ENCODE measurements at places on chromosomes 3 and 15.

- no peak for DNase-seq
Measured at GRCh38 chr3:116129187-116129946, 315.9 kb downstream of the LSAMP start.

GRCh38 chr3:183272791-183273190 lies 19.7 kb downstream of the B3GNT5 start:
- DNase-seq, result no peak

- no peak for DNase-seq
Measured at GRCh38 chr15:74977599-74977998, 17.8 kb upstream of the SCAMP5 start.

- no peak for DNase-seq
Measured at GRCh38 chr3:42610976-42611375, 10.5 kb downstream of the NKTR start.

GRCh38 chr15:57792724-57793449 lies 86.4 kb downstream of the POLR2M start:
- DNase-seq, result no peak

GRCh38 chr15:61889706-61890105 lies 170.5 kb downstream of the VPS13C start:
- no peak for DNase-seq

DNA sequence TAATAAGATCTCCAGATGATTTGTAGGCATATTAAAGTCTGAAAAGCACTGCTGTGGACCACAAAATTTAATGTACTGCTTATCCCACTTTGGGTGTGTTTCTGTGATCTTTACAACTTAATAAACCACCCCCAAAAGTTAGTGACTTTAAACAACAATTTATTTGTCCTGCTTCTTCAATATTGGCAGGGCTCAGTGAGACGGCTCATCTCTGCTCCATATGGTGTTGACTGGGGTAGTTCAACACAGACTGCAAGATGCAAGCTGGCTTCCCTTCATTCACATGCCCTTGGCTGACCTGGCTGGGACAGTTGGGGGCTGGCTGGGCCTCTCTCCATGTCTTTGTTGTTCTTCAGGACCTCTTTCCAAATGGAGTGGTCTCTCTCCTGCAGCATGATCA lies 337.8 kb downstream of the FHIT start:
- no peak for DNase-seq

- DNase-seq, result no peak
Measured at GRCh38 chr15:32746116-32746857, 28.5 kb downstream of the GREM1 start.

- no peak for DNase-seq
Measured at GRCh38 chr3:64046592-64046991, 23.3 kb upstream of the PSMD6 start.

DNA sequence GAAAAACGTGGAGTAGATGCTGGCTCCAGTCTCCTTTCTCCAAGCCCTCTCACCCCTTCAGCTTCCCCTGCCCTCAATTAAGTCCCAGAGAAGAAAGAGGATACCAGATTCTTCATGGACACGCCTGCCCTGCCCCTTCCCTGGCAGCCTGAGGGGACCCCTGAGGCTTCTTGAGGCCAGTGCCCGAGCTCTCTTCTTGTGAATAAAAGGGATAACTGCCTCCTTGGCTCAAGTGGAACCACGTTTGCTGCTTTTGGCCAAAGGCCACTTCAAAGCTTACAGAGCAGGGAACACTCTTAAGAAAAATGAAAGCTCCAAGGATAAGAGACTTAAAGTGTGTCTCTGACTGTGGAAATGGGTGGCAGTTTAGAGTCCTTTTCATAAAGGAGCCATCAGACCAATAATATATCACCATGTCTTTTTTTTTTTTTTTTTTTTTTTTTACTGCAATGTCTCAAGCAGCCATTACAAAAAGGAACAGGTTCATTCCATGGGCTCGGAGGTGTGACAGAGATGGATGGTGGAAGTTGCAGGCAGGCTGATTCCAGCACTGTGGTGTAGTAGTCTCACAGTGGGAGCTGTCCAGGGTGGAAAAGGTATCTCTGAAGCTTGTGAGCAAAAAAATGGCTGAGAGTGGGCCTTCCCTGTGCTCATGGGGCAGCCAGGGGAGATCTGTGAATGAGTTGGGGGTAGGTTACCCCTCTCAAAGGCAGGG lies 108.8 kb downstream of the SEMA5B start:
- DNase-seq, result no peak

- DNase-seq, result no peak
Measured at GRCh38 chr3:13504161-13504831, 24.2 kb downstream of the HDAC11 start.

GRCh38 chr3:69318410-69318809 lies 67.5 kb downstream of the FRMD4B start:
- DNase-seq, result no peak

DNA sequence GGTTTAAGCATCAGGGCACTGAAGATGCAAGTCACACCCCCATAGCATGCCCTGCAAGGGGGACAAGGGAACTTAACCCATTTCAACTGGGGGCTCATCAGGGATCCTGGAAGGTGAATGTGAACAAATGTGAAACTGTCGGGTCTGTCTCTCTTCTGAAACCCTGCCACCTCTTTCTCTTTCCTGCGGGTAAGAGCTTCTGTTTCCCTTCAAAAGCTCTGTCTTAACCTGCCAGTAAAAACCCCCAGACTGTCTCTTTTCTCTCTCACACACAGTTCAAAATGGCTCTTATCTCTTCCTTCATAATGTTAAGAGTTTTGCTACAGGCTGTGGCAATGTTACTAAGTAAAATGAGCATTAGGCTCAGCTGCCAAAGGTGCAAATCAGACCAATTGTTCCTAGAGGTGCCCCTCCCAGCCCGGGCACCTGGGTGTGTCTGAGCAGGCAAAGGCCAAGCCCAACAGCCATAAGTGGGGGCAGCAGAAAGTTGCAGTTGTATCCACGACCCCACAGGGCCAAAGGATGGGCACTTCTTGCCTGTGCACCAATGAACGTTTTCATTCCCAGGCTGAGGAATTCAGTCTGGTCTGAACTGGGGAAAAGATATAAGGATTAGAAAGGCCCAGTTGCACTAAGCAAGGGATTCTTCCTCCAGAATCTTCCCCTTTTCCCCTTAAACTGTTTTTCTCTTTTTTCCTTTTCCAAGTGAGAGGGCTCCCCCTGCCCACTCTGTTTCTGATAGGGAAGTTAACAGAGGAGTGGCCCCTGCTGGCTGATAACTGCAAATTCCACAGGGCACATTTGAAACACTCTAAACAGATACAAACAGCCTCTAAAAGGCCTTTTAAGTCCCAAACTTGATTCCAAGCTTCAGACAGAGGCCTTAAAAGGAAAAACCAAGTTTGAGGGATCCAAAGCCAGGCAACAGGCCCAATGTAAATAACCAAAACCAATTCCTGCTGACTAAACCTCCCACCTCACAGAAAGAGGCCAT lies 113.8 kb upstream of the EPHA6 start:
- DNase-seq, result no peak

DNA sequence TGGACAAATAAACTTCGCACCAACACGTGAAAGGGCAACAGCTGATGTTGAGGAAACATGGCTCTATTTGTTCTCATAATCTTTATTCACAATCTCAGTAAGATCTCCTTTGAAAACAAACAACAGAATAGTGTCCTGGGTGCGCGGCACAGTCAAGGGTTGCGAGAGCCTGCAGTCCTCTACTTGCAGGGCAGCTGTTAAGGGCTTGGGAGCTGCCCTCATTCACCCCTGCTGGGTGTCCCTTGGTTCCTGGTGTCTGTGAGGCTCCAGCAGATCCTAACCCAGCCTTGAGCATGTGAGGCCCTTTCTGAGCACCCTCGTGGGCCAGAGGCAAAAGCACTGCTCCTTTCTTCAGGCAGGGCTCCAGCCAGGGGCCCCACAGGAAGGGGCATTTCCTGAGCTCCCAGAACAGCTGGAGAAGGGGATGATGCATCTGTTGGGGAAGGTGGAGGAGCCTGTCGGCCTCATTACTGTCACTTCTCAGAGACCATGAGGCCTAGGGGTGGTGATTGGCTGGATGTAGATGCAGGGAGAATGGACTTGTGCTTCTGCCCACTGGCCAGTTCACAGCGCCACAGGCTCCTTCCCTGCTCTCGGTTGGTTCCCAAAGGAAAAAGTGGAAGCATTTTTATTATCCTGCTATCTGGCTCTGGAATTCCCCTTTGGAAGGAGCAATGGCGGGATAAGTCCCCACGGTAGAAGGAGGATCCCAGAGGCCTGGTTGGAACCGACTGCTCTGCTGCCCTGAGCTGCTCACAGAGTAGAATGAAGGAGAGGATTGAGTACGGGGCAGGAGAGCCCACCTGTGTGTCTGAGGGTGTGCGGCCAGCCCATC lies 51.9 kb upstream of the KLF13 start:
- DNase-seq, result no peak

- no peak for DNase-seq
Measured at GRCh38 chr15:99409097-99409473, 156.7 kb upstream of the MEF2A start.

- DNase-seq, result no peak
Measured at GRCh38 chr3:64496786-64497490, 190.9 kb downstream of the ADAMTS9 start.

GRCh38 chr3:69410301-69410700 lies 24.4 kb upstream of the FRMD4B start:
- DNase-seq, result peak; percentile 2

- DNase-seq, result no peak
Measured at GRCh38 chr15:43239732-43240491, 19.1 kb upstream of the EPB42 start.

- no peak for DNase-seq
Measured at GRCh38 chr15:87145696-87146095, 1066.0 kb downstream of the AGBL1 start.

DNA sequence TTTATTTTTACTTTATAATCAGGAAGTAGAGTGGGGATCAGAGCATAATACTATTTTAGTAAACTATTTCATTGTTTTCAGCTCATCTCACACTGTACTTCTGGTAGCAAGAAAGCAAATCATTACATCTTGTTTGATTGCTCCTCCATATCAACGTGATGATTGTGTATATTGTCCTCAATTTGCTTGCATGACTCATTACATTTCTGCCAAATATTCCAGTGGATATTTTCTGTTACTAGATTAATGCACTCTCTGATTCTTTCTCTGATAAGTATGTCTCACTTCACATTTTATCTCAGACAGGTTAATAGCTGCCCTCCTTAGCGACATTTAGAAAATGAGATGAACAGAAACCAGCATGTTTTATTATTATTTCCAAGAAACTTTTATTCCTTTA lies 1145.3 kb downstream of the OTOL1 start:
- DNase-seq, result no peak

DNA sequence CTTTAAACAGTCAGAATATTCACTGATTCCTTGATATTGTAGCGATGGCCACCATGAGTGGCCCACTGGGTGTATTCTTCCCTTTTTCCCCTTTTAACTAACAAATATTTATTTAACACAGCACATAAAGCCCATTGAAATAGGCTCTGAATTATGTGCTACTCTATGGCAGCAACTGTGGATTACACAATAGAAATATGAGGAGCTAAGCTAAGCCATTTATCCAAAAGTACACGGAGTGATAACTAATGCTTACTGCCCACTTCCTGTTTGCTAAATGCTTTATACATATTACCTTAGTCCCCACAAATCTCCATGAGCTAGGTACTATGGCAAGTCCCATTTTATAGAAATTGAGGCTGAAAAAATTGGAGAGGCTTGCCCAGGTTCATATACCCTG lies 17.9 kb downstream of the ILDR1 start:
- DNase-seq, result no peak

GRCh38 chr3:29850641-29851040 lies 569.8 kb downstream of the RBMS3 start:
- DNase-seq, result no peak

GRCh38 chr3:192040282-192041043 lies 579.5 kb downstream of the PYDC2 start:
- DNase-seq, result no peak

GRCh38 chr3:194536871-194537637 lies 50.3 kb upstream of the ATP13A3 start:
- DNase-seq, result no peak

DNA sequence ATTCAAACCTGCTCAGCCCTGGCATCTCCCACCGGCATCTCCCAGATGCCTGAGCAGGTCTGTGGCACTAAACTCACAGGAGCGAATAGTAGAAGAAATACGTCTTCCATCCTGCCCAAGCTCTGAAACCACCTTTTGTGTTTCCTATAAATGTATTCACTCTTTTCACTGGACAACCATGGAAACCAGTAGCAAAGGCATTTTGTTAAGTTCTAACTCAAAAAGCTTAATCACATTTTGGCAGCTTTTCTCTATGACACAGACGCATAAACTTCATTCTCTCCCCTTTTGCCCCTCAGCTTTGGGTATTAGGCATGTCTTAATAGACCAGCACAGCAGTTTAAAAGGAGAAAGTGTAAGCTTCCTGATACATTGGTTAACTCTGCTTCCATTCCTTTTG lies 24.5 kb upstream of the ARNT2 start:
- no peak for DNase-seq

DNA sequence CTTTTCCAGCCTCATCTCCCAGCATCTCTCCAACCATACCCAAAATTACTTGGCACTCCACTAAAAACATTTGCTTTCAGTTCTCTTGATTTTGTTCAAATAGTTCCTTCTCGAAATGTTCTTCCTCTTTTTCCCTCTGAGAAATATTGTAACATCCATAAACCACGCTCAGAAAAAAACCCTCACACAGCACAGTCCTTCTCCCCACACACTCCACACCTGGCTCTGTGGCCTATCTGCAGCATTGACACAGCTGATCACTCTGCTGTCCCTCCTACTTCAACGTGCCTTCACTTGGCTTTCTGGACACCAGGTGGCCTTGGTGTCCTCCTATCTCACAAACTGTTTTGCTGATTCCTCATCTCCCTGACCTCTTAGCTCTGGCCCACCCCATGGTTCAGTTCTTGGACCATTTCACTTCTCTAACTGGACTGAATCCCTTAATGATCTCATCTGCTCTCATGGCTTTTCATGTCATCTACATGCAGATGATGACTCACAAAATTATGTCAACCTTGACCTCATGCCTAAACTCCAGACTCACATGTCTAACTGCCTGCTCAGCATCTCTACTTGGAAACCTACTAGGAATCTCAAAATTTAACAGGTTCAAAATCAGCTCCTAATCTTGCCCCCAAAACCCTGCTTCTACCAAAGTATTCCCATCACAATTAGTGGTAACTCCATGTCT lies 93.3 kb downstream of the TRIM42 start:
- DNase-seq, result no peak

DNA sequence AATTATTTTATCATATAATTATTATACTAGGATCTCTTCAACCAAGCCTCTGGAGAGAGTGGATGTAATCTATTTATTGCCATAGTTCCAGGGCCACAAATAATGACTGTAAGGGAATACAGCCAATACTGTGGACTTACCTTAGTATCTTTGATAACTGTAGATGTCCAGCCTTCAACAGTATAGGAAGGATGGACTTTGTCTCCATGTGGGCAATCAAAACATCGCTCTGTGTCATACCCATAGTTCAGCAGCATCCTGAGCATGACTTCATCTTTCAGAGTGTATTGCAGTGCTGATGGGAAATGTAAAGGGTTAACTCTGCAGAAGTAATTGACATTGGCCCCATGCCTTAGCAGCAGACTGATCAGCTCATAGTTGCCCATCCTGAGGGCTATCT lies 14.2 kb downstream of the ASB14 start:
- no peak for DNase-seq

DNA sequence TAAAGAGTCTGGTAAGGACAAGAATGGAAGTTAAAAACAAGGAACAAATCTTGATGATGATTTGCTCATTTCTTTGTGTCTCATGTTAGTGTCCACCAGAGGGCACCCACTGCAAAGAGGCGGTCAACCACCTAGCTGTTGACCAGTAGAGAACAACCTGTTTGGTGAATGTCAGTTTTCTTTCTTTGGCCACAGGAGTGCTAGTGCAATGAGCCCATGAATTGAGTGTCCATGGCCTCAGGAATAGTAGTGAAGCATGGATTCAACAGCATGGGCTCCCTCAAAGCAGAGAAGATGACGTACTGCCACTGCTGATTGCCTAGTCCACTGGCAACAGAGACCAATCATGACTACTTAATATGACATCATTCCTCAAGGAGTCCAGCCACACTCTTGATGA lies 10.7 kb upstream of the CNTN6 start:
- no peak for DNase-seq
